T-helper 2 cell treated with Interferon-gamma antibody and Interleukin-4, amounts not matched to agents 100 ng/mL and 5 ng/mL, for 36 hours (primary cell): ENCODE measurements at places on chromosomes 7 and 10. TPM values are rescaled to one million over a fixed set of nuclear protein-coding genes. Genes with fewer than 3 reads are reported as not detected.

Gene C10orf62
- total RNA-seq, result not detected in 2 replicates

Gene BMPER
- total RNA-seq, result not detected in 2 replicates

Gene BEND7
- total RNA-seq, result not detected in 2 replicates

Gene PNLIPRP1
- not detected in 2 replicates for total RNA-seq

Gene OPALIN
- not detected in 2 replicates for total RNA-seq

Gene NPFFR1
- total RNA-seq, result not detected in 2 replicates

Gene FAM237B
- not detected in 2 replicates for total RNA-seq

Gene LIPJ
- 0.18 TPM in 1 of 2 replicates, not detected in the other for total RNA-seq

Gene CCDC201
- not detected in 2 replicates for total RNA-seq

Gene HMX2
- total RNA-seq, result not detected in 2 replicates

Gene PILRA
- 11.5 and 12.2 TPM in 2 replicates for total RNA-seq

Gene NCF1
- 1.4 and 2.2 TPM in 2 replicates for total RNA-seq

Gene PODXL
- total RNA-seq, result 1.5 TPM in 2 replicates

Gene FAM180A
- total RNA-seq, result not detected in 2 replicates

Gene RGS10
- 95.1 and 96.0 TPM in 2 replicates for total RNA-seq

Gene HOXA11
- total RNA-seq, result not detected in 2 replicates

Gene LLCFC1
- total RNA-seq, result not detected in 2 replicates

Gene GIMAP8
- total RNA-seq, result 27.8 and 28.3 TPM in 2 replicates

Gene RNF32
- 3.9 and 4.8 TPM in 2 replicates for total RNA-seq

Gene TDRD1
- 0.09 and 0.23 TPM in 2 replicates for total RNA-seq

Gene SPAG6
- 0.61 and 0.64 TPM in 2 replicates for total RNA-seq

Gene LIPK
- total RNA-seq, result not detected in 2 replicates

Gene ASB4
- total RNA-seq, result not detected in 2 replicates

Gene LIPN
- not detected in 2 replicates for total RNA-seq

Gene AKR1C4
- not detected in 2 replicates for total RNA-seq

Gene FGFBP3
- 1.1 and 1.3 TPM in 2 replicates for total RNA-seq

Gene PON1
- not detected in 2 replicates for total RNA-seq

Gene MET
- total RNA-seq, result 0.68 and 0.98 TPM in 2 replicates

Gene ADIRF
- not detected in 2 replicates for total RNA-seq

Gene KLF14
- total RNA-seq, result not detected in 2 replicates

Gene OR2A5
- not detected in 2 replicates for total RNA-seq

Gene CYP2C18
- total RNA-seq, result 0.07 and 0.16 TPM in 2 replicates

Gene ITGA8
- not detected in 2 replicates for total RNA-seq

Gene WASHC2C
- total RNA-seq, result 39.9 and 45.2 TPM in 2 replicates

Gene RARRES2
- total RNA-seq, result not detected in 2 replicates

Gene INMT
- 0.77 and 0.89 TPM in 2 replicates for total RNA-seq

Gene PTPRZ1
- not detected in 2 replicates for total RNA-seq

Gene NKX2-3
- total RNA-seq, result not detected in 2 replicates

Gene PPP1R17
- not detected in 2 replicates for total RNA-seq

Gene GIMAP2
- 75.9 and 79.2 TPM in 2 replicates for total RNA-seq

Gene OPN4
- not detected in 2 replicates for total RNA-seq

Gene GIGYF1
- total RNA-seq, result 43.5 and 49.7 TPM in 2 replicates

Gene CTAGE8
- total RNA-seq, result 0.98 and 1.7 TPM in 2 replicates

Gene SMARCD3
- 2.5 and 2.6 TPM in 2 replicates for total RNA-seq

Gene CPN1
- not detected in 2 replicates for total RNA-seq

Gene PLEKHS1
- total RNA-seq, result 0.11 TPM in 1 of 2 replicates, not detected in the other

Gene GET4
- 35.2 and 40.2 TPM in 2 replicates for total RNA-seq

Gene EPO
- total RNA-seq, result not detected in 2 replicates

Gene PPP3CB
- total RNA-seq, result 47.3 and 49.7 TPM in 2 replicates

Gene FKBP6
- not detected in 2 replicates for total RNA-seq

Gene TMEM178B
- 0.43 and 0.80 TPM in 2 replicates for total RNA-seq

Gene MSRB2
- total RNA-seq, result 13.4 and 13.5 TPM in 2 replicates

Gene GRID2IP
- total RNA-seq, result 0.07 TPM in 1 of 2 replicates, not detected in the other

Gene TCF7L2
- 0.30 and 0.39 TPM in 2 replicates for total RNA-seq

Gene GDI2
- 259 and 261 TPM in 2 replicates for total RNA-seq
